Body of pancreas (tissue), 4 donors: ENCODE measurements at places on chromosomes 2 and 18. TPM values are rescaled to one million over a fixed set of nuclear protein-coding genes. Genes with fewer than 3 reads are reported as not detected.

GRCh38 chr2:96895746-96896651 lies 26.1 kb upstream of the SEMA4C start:
- DNase-seq: no peak

- no peak for DNase-seq
These were observed 122.2 kb downstream of the NCOA1 start for GRCh38 chr2:24613154-24613814.

- no peak for DNase-seq
These were observed 38.5 kb downstream of the PNO1 start for GRCh38 chr2:68196120-68196716.

DNA sequence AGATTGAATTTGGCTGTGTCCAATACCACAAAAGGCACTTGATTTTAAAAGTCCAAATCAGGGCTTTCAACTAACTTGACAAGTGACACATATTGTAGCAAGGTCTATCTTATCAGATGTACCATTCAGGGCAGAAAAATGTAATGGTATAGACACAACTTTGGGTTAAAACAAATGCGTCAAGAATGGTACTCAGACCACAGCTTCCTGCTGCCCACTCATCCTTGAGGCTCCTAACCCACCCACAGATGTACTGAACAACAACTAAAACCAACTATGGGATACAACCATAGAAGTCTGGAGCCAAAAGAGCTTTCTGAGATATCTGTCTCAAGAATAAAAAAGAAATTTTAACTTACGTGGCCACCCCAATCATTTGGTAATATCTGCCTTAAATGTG lies 105.2 kb downstream of the RBM43 start:
- DNase-seq: no peak

SERPINB4 gene
- total RNA-seq: not detected

DPP10 gene
- total RNA-seq: 11.2 TPM

DNA sequence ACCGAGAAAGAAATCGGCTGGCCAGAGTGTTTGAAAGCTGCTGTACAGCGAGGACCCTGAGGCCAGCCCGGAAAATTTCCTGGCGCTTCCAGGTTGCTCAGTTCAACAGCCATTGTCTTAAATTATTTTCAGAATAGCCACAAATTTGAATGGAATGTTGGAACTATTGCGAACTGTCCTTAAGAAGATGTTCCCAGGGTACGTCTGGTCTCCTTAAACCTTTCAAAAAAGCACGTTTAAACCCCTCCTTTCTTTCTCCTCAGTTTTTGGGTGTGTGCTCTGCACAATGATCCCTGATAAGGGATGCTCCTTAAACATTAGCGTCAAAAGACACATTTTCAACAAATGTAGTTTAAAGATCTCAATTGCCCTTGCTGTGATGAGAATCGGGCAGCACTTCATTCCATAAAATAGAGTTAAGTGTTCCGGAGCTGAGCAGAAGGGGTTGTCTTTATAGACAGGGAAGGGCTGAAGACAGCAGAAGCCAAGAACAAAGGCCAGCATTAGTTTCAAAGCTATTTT lies 14.5 kb upstream of the LPIN2 start:
- DNase-seq: no peak

DNA sequence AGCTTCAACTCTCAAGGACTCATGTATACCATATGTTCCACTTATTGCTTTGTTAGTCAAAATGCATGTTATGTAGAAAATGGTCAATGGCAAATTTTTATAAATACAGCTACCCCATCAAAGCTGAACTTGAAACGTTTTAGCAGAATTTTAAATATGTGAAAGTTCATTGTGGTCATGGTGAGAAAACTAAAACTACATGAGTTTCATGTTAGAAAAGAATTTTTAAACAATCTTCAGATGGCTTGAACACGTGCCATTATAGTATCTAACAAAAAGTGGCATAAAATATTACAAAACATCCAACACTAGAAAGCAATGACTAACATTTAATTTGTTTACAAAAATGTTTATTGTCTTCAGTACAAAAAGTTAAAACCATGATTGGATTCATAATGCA lies 246.0 kb upstream of the KCNJ3 start:
- no peak for DNase-seq
